Stimulated activated CD4-positive, alpha-beta T cell treated with anti-CD3 and anti-CD28 coated beads, Interleukin-12 subunit alpha, Interleukin-12 subunit beta, amount 100 ng/mL, for 24 hours (primary cell): ENCODE measurements at places on chromosomes 3 and 15.

DNA sequence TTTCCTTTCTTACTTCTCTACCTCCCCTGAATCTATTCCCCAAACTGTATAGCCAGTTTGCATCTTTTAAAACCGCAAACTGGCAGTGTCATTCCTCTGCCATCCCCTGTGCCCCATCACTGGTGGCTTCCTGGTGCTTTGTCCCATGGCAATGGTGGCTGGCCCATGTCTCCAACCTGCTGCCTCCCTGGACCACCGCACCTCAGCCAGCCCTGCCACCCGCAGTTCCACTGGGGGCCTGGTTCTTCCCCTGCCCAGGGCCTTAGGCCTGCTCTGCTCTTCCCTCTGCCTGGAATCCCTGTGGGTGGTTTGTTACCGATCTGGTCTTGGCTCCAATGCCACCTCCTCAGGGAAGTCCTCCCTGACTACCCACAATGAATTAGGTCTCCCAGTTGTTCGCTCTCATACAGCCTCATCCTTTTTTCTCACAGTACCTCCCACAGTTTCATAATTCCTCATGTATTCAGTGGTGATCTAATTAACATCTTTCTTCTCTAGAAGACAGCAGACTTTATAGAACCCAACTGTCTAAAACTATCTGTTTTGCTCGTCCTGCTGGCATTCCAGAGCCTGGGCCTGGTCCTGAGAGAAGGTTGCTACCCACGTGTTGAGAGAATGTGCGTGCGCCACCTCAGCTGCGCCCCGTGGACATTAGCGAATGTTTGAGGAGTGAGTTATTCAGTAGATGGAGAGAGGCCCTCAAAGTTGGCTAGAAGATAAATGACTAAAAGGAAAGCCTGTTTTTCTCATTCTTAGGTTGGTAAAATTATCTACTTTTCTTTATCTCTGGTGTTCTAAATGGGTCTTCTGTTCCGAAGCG lies 130.1 kb downstream of the DNAJB8 start:
- no peak for DNase-seq

DNA sequence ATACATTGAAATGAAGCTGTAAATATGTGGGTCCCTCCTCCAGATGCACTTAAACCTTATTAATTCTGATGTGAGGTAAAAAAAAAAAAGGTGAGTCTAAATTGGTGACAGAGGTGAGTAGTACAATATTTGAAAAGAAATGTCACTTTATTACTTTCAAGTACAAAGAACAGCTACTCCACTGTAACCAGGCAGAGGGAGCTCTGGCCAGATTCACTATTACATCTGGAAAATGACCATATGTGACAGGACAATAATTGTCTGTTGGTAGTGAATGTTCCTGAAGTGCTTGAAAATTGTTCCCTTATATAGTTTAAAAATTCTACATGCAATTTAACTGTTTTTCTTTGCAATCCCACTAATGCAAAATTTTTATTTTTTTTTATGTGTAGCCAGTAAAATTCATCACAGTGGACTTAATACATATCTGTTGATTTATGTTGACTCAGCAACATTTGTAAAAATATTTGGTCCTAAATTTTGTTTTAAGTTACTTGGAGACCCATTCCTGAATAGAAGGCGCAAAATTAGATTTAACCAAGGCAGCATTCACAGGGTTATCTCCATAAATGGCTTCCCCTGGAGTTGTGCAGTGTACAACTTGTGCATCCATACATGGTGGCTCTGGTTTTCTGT lies 231.9 kb upstream of the TBC1D5 start:
- no peak for DNase-seq

DNA sequence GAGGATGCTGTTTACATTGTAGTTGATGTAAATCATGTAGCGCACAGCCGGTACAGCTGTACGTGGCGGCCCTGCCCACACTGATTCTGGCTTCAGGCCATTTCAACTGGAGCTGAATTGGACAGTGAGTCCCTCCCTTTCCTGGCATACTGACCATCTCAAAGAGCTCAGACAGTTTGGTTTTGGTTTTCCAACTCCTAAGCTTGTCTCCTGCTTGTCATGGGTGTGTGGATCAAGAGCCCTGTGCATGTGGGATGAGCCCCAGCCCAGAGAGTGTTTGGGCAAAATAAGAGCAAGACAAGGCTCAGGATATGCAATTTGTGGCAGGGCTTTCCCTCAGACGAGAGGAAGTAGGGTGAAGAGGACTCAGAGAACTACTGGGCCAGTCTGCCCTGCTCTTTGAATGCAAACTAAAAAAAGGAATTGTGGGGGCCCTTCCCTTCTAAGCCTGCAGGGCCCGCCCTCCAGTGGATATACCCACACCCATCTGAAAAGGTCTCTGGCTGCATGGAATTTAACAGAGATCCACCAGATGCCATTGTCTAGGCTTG lies 13.3 kb downstream of the ITGA11 start:
- DNase-seq: no peak

- no peak for DNase-seq
Measured at GRCh38 chr3:124282751-124283651, 291.1 kb upstream of the ROPN1 start.

DNA sequence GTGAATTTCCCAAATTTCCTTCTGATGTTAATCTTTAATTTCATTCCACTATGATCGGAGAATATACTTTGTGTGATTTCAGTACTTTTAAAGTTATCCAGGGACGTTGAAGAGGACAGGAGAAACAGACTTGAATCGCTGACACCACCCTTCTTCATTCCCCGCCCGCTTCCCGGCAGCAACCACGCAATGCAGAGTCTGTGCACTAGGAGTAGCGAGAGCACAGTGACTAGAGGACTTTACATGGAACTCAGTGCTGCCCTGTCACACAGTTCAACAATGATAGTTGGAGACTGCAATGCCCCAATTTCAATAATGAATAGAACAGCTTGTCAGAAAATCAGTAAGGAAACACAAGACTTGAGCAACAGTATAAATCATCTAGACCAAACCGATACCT lies 73.9 kb downstream of the RNF13 start:
- no peak for DNase-seq

DNA sequence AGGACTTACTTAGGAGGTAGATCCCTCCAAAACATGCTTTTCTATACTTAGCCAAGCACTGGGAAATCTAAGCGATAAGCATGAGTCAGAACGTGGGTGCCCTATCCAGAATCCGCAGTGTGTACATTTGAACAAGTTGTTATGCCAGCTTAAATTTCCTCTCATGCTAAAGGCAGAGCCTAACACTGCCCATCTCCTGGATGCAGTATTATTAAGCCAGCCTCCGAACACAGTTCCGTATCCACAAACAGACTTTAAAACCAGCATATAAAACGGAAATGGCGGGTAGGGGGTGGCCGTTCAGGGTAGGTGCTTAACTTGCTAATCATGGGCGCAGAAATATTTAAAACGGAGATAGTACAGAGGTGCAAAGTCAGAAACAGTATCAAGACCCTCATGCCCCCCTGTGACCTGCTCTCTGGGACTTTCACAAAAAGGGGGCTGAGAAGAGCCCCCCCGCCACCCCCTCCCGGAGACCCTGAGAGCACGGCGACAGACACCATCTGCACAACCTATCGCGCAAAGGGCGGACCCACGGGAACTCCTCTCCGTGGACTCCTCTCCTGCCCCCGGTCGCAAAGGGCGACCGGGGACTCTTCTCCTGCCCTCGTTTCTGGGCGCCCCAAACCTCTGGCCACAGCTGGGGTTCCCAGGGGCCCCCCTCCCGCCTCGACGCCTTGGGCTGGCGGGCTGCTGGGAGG lies 889 bp upstream of the LRRIQ4 start:
- DNase-seq: no peak

GRCh38 chr15:62491642-62492041 lies 326.6 kb upstream of the C2CD4B start:
- no peak for DNase-seq

GRCh38 chr15:33091983-33092693 lies 102.4 kb downstream of the FMN1 start:
- DNase-seq: no peak
